ENCODE measurements at places on chromosomes 6 and 20. TPM values are rescaled to one million over a fixed set of nuclear protein-coding genes. Genes with fewer than 3 reads are reported as not detected.

The C6orf15 gene
- total RNA-seq, result not detected

The SALL4 gene
- 231 TPM for total RNA-seq

The ATP9A gene
- 6.4 TPM for total RNA-seq

DNA sequence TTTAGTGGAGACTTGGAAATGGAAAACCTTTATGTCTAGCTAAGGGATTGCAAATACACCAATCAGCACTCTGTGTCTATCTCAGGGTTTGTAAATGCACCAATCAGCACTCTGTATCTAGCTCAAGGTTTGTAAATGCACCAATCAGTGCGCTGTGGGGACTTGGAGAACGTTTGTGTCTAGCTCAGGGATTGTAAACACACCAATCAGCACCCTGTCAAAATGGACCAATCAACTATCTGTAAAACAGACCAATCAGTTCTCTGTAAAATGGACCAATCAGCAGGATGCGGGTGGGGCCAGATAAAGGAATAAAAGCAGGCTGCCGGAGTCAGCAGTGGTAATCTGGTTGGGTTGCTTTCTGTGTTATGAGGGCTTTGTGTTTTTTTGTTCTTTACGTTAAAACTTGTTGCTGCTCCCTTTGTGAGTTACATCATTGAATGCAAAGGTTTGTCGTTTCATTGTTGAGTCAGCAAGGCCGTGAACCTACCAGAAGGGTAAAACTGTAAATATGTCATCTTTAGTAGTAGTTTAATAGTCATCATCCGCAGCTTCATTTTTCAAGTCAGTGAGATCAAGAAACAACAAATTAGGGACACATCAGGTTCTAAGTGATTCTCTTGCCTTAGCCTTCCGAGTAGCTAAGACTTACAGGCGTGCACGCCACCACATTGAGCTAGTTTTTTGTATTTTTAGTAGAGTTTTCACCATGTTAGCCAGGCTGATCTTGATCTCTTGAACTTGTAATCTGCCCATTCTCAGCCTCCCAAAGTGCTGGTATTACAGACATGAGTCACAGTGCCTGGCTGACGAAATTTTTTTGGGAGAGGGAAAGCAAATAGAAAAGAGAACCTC, 22.7 kb upstream of the NUP153 start:
- DNase-seq, result no peak

DNA sequence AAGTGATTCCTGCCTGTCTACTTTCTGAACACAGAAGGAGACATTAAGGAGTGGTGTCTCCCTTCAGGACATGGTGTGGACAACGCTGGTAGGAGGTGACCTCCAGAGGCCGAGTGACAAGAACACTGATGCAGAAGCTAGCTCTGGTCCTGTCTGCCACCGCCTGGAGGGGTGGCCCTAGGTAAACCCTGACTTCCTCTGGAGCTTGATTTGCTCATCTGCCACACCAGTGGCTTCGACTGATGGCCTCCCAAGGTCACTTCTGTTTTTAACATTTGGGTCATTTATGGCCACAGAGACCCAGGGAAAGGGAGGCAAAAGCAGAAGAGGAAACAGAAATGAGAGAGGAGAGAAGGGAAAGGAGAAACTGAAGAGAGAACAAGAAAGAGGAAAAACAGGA, 49.4 kb upstream of the SLC22A23 start:
- no peak for DNase-seq

GRCh38 chr6:43257367-43258145, 14.3 kb downstream of the TTBK1 start:
- no peak for DNase-seq

- DNase-seq, result no peak
These were observed 9.7 kb upstream of the METTL24 start for GRCh38 chr6:110367825-110368224.

DNA sequence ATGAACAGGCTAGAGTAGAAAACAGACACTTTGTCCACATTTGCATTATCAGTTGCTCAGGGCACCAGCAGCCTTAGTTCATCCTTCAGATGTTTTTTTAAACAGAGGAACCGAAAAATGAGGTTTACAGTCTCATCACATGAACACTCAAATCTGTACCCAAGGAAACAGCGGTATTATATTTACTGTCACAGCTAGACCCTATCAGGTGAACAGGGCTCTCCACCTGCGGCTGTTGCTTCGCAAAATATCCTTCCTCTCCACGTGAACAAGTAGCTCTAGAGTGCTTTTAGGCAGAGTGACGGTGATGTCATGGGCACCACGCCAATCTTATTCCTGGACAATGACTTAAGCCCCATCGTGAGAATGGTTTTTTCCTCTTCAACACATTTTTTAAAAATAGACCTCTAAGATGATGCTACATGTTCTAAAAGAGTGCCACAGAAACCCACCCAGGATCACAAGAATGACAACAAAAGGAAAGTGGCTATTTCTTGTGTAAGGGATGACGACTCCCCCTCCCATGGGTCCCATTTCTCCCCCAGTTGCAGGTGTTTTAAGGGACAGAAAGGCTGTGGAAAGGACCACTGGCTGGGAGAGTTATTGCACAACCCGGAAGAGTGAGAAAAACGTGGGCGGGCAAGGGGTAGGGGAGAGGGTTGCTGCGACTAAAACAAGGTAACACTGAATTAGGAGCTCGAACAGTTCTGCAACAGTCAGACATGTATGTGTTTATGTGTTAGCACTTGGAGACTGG, 77.7 kb downstream of the EFHC1 start:
- peak; percentile 46 for DNase-seq

GRCh38 chr6:141056945-141057625, 1075.6 kb upstream of the GJE1 start:
- no peak for DNase-seq

DNA sequence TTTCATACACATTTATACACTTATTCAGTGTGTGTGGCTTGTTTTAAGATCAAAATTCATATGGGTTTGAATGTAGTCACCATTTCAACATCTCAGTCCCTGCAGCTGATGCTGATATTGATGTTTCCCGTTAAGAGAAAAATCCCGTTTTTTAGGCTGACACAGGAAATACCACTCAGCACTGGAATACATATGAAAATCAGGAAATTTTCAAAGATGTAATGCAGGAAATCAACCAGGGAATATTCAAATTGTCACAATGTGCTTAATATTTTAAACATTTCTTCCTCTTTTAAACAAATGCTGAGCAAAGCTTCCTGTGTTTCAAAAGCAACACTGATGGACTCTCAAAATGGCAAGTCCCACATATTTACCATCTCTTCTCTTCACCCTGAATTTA, 94.5 kb upstream of the MARCKS start:
- no peak for DNase-seq

DNA sequence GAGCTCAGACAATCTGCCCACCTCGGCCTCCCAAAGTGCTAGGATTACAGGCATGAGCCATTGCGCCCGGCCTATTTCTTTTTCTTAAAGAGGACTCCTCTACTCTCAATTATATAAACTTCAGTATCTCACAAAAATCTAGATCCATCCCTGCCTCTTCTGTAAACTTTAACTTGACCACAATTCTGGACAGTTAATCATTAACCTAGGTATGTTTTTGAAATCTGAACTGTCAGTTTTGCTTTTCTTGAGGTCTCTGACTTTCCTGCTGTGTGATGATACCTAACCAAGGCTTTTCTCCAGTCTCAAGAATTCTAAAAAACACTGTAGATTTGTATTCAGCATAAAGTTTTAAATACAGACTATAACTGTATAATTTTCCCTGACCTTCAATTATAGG, 388.2 kb upstream of the SYNCRIP start:
- DNase-seq, result no peak

DNA sequence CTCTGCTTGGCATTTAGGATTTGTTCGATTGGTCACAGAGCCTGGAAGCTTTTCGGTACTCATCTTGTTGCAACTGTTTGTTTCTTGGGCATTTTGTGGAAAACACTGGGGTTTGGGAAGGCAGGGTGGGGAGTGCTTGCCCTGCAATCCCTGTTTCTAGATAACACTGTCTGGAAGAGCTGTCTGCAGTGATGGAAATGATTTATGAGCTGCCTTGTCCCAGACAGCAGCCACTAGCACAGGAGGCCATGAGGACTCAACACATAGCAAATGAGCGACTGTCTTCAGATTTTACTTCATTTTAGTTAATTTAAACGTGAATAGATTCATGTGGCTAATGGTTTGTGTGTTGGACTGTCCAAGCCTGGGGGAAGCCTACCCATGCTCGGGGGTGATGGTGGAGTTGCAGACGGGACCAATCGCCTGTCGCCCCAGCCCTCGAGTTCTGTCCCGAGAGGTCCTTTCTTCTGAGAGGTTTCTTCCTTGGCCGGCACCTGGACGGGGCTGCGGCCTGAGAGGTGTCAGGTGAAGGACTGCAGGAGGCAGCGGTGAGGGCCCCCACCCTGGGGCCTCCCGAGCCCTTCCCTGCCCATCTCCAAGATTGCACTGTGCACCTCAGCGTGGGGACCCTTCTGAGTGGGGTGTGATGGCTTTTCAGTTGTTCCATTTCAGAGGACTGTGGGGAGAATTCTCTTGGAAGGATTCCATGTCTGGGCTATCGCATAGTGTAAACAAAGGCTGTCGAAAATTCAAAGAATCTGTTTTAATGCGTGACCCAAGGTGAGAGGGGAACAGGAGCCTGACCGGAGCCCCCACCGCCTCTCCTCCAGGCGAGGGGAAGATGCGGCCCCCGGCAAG, 55.4 kb downstream of the SMOC2 start:
- no peak for DNase-seq

GRCh38 chr6:15870333-15871043, 207.7 kb upstream of the DTNBP1 start:
- no peak for DNase-seq

GRCh38 chr6:6643398-6643797, 54.9 kb downstream of the LY86 start:
- no peak for DNase-seq

DNA sequence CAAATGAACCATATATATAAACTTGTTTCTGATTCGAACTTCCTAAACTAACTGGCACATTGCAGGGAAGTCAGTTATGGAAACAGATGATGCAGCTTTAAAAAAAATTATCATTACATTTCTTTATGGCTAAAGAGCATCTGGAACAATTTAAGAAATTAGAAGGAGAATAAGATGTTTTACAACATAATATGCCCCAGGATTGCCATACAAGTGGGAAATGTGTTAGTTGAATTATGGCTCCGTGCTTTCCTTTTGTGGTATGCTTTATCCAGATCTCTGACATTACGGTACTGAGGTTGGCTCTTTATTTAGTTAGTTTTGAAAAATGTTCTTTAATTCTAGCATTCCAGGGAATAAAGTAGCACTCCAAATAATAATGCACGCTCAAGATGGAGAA, 343.0 kb upstream of the ZFP64 start:
- no peak for DNase-seq

Data from H1 (cell line).